ENCODE measurements at places on chromosomes 6 and 20.

- no peak for DNase-seq
These were observed 23.0 kb downstream of the IL17F start for GRCh38 chr6:52221302-52221701.

GRCh38 chr6:90106449-90106848 lies 190.2 kb downstream of the BACH2 start:
- no peak for DNase-seq

DNA sequence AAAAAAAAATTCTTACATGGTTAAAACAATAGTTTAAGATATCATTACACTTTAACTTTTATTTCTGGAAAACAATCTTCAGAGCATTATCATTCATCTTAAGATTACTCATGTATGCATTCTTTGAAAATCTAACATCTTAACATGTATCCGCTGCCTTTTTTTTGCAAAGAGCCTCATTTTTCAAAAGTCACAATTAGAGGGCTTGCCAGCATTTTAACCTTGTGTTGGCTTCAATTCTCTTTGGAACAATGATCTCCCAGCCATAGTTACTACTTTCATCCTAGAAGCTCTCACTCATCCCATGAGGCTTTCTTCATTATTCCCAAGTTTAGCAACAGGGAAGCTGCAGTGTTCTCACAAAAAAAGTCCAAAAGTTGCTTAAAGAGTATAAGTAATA lies 330.8 kb downstream of the BCKDHB start:
- no peak for DNase-seq

DNA sequence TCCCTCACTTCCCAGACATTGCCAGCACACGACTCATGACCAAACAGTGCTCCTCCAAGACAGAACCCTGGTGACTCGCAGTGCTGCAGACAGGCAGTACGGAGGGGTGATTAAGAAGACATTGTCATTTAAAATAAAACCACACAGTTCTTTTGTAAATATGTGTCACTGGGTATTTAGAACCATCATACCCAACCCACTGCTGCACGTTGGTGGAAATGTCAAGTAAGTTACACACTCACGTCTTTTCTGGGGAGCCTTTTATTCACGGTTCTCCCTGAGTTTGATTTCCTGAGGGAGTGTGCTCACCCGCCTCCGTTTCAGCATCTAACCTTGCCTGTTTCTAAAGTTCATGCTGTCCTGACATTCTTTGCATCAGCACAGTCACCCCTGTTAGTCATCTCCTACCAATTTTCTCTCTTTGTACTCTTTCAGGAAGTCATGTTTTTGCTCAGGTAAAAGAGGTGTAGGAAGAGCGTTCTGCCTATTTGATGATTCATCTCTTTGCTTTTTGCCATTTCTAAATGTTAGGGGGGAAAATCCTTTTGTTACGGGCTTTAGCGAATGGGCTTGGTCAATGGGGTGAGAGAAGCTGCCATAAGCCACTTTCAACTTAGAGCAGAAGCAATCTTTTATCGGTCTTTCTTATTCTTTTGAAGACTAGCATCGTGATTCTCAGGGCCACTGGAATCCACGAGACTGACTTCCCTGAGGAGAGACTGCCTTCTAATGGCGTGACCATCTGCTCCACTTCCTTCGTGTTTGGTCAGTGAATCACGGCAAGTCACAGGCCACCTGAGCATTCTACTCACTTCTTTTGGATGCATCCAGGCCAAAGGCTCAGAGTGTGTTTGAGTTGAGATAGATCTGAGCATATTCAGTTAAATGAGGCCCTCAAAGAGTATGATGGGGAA lies 512.8 kb upstream of the JARID2 start:
- no peak for DNase-seq

DNA sequence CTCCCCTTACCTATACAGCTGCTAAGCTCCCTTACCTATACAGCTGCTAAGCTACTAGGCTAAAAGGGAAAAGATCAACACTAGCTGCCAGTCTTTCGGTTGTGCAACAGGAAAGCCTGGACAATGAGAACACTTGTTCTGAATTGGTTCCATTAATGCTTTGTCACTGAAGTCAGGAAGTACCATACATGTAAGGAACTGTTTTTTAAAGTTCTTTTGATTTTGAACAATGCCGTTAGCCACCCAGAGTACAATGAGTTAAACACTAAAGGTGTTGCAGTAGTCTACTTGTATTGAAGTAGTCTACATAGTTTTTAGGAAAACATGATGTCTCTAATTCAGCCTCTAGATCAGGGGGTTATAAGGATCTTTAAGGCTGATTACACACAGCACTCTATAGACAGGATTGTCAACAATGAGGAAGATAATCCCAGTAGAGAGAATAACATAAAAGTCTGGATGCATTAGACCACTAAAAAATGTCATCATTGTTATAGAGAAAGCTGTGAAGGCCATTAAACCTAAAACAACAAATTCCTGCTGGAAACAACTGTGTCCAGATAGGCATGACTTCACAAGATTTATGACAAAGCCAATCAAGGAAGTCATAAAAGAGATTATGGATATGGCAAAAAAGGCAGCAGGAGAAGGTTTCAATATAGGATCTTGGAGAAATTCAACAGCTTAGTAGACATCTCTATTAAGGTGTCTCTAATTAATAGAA lies 306.3 kb downstream of the PHF3 start:
- no peak for DNase-seq

DNA sequence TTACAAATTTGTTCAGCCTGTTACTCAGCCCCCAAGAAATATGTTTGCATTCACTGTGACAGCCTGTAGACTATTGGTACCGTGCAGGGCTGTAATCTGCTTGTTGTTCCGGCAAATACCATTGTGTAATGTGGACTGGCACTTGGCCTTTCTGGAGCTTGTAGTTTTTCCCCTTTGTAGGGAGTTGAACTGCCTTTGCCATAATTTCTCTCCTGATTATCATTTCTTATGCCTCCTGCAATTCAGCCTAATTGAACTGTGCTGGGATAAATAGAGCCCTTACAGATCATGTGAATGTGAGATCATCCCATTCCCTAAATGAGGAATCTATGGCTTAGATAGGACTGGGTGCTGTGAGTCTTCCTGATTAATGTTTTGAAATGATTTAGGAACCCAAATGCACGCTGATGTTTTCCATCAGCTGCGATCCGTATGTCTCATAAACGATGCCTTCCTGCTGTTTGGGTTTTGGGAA lies 185.1 kb downstream of the JARID2 start:
- DNase-seq = no peak

- no peak for DNase-seq
These were observed 135.1 kb upstream of the RAB32 start for GRCh38 chr6:146408583-146408982.

- no peak for DNase-seq
These were observed 49.3 kb upstream of the FLRT3 start for GRCh38 chr20:14386726-14387125.

GRCh38 chr6:73041051-73041450 lies 184.2 kb downstream of the KHDC1L start:
- DNase-seq = no peak

Data from stimulated activated CD8-positive, alpha-beta memory T cell treated with anti-CD3 and anti-CD28 coated beads, Interleukin-4, amount 100 ng/mL, for 1 hour (primary cell).